ENCODE measurements at places on chromosomes 4 and X.

- DNase-seq, result no peak
Measured at GRCh38 chr4:56656346-56656643, 24.8 kb downstream of the HOPX start.

DNA sequence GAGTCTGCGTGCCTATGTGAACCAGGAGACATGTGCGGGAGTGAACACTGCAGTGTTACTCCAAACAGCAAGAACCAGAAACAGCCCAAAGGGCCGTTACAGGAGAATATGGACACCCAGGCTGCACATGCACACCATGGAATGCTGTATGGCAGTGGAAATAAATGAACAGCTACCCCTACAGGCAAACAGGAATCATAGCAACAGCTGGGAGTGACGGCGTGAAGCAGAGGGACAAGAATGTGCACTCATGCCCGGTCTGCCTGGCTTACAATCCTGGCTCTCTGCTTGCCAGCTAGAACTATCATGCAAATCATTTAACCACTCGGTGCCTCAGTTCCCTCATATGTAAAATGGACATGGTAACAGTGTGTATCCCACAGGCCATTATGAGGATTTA is 16.6 kb downstream of the GPKOW start:
- no peak for DNase-seq

- DNase-seq, result no peak
Measured at GRCh38 chrX:111917591-111917990, 41.6 kb downstream of the TRPC5OS start.

DNA sequence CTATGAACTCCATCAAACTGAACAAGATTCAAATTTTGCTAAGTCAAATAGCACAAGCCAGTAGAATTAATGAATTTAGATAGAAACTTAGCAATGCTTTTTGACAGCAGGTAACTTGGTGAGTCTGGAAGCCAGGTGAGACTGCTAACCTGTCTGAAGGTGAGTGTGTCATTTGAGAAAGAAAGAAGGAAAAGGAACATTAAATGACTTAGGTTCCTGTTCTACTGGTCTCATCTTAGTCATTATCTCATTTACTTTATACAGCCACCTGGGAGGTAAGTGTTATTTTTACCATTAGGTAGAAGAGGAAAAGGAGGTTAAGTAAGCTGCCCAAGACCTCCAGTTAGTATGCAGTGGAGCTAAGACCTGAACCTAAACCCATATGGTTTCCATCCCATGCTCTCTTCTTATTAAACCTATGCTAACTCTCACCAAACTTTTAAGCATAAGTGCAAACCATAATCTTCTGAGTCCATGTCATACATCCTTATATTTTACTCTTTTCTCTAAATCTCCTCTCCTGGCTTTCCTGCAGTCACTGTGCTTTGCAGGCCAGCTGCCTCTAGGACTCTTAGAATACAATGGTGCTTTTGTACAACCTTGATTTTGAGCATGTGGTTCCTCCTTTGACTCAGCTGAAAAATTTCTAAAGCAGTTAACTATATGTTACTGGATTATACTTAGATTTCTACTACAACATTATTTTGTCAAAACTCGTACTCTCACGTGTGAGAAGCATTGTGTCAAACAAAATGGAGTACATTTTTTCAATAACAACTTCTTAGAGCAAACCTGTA is 68.5 kb downstream of the ATP10D start:
- no peak for DNase-seq
